Activated gamma-delta T cell (primary cell): ENCODE measurements at places on chromosomes 12 and 14.

GRCh38 chr14:35556548-35556947 is 22.6 kb downstream of the INSM2 start:
- DNase-seq: no peak

- DNase-seq: no peak
These were observed 35.0 kb downstream of the GIT2 start for GRCh38 chr12:109961201-109961600.

DNA sequence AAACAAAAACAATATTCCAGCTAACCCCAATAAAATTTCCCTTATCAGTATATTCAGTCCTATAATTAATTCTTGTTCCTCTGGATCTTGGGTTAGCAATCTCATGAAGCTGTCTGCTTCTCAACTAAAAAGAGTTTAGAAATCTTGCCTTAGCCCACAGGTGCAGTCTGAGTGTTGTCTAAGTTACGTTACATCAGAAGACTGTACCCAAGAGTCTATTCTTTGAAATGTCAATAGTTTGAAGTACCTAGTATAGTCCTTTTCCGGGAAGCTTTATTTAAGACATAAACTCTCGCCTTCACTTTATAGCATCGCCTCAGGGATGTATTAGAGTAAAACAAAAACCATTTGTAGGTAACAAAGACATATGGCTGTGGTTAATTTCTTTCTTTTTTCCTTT is 465.1 kb downstream of the FUT8 start:
- no peak for DNase-seq

DNA sequence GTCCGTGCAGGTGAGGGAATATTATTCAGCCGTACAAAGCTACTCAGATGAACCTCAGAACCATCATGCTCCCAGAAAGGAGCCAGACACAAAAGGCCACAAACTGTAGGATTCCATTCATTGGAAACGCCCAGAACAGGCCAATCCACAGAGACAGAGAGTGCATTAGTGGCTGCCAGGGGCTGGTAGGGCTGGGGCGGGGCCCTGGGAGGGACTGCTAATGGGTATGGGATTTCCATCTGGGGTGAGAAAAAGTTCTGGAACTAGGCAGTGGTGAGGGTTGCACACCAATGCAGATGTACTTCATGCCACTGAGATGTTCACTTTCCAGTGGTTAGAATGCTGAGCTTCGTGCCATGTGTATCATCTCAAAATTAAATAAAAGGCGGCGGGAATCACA is 101.1 kb downstream of the RFLNA start:
- DNase-seq: no peak

GRCh38 chr12:106871477-106871876 is 84.2 kb upstream of the TMEM263 start:
- DNase-seq: no peak

GRCh38 chr14:101726954-101727302 is 34.6 kb upstream of the PPP2R5C start:
- no peak for DNase-seq
